Psoas muscle (tissue), 8 donors: ENCODE measurements at places on chromosomes 12 and 14. TPM values are rescaled to one million over a fixed set of nuclear protein-coding genes. Genes with fewer than 3 reads are reported as not detected.

Gene IRF2BPL
- polyA plus RNA-seq: 9.5 TPM

DNA sequence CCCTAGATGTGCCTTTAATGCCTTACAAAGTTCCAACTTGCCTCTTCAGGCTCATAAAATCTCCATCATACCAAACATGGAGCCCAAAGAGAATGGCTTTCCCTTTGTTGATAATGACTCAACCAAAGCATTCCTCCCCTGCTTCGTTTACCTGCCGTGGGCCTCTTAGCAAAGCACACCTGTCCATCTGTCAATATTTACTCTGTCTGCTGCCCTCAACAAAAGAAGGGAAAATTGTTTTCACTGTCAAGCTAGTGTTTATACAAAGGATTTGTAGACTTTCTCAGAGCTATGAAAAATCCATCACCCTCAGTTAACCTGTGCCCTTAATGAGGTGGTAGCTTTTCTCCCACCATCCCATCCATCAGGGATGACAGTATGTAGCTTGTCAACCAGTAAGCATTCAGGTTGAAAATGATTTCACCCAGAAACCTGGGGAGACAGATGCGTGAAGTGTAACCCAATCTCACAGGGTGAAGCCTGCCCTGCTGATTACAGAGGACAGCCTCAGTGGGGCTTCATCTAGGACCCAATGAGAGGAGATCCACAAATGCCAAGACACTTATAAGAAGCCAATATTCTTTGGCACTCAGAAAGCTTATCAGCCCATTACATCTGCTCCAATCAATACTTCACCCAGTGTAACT lies 278.1 kb downstream of the NUAK1 start:
- DNase-seq: no peak

Gene MSI1
- polyA plus RNA-seq: 0.04 TPM

GRCh38 chr12:44307506-44308168 lies 471.8 kb downstream of the TMEM117 start:
- DNase-seq: no peak

DNA sequence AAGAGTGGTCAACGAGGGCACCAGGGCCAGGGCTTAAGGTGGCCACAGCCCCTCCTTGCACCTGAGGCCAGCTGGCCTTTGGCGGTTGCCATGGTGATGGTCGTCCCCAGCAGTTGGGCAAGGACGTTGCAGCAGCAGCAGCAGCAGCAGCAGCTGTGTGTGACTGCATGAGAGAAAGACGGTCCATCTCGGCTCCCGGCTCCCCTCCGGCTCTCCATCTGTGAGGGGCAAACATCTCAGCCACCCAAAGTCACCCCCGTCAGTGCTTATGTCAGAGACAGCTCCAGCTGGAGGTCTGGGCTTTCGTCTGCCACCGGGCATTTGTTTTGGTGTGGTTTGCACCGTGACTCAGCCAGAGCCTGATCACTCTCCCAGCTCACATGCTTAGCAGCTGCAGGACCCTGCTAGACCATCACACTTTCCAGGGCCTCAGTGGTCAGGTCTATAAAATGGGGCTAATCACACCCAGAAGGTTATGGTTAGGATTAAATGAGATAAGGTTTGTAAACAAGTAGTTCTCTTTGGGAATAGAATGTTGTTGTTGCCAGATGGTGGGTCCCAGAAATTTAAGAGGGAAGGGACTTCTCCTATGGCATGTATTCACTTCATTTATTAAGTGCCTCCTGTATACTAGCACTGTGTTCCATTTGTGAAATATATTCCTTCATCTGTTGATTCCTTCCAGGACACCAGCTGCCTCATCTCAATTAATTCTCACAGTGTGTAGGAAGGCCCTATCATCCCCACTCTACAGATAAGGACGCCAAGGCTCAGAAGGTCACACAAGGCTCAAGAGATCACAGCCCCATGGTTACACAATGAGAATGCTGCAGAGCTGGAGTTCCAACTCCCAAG lies 212.6 kb upstream of the LHX5 start:
- DNase-seq: no peak

GRCh38 chr12:86290615-86291014 lies 34.4 kb upstream of the MGAT4C start:
- DNase-seq: no peak

Gene PLBD1
- polyA plus RNA-seq: 4.4 TPM

Gene CCDC184
- 0.45 TPM for polyA plus RNA-seq

Gene CISTR
- not detected for polyA plus RNA-seq

- DNase-seq: no peak
These were observed 85.0 kb downstream of the SYNE3 start for GRCh38 chr14:95431199-95432143.

Gene VRTN
- not detected for polyA plus RNA-seq

DNA sequence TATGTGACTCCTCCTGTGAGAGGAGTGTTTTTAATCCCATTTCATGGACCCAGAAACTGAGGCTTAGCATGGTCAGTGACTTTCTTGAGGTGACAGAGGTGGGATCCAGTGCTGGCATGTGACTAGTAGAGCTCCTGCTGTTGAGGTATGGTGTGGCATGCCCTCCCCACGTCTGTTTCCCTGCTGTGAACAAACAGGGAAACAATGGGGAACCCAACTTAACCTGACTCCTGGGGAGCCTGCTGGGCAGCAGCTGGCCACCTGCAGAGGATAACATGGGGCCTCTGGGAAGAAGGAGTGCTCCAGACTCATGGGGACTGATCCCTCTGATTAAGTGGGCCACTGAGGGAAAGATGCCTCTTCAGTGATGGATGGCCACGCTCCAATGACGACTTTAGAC lies 114.0 kb downstream of the BEGAIN start:
- no peak for DNase-seq

Gene PCED1B
- polyA plus RNA-seq: 0.18 TPM

Gene RIPK3
- 0.94 TPM for polyA plus RNA-seq

DNA sequence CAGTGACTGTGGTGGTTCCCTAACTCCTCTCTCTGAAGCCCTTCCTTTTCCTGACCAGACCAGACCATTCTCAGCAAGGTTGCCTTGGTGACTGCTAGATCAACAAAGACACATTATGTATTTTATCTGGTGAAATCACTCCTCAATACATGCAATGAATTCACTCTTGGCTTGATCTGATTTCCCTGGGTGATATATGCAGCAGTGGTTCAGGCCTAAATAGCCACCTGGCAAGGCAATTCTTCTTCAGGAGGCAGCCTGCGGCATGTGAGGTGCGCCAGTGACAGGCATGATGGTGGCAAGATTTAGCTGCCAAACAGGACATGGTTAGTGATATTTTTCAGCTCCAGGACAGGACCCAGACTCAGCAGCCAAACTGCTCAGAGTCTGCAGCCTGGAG lies 350.3 kb upstream of the CCDC196 start:
- no peak for DNase-seq

GRCh38 chr12:13981990-13982389 lies 588 bp upstream of the GRIN2B start:
- no peak for DNase-seq

Gene RBM19
- polyA plus RNA-seq: 14.2 TPM

GRCh38 chr12:89339526-89339925 lies 12.8 kb downstream of the DUSP6 start:
- DNase-seq: no peak
